ENCODE measurements at places on chromosomes 3 and 15. TPM values are rescaled to one million over a fixed set of nuclear protein-coding genes. Genes with fewer than 3 reads are reported as not detected.
A peak's percentile ranks its signal among the peaks of the same experiment; 100 is the strongest.

The ASTE1 gene
- total RNA-seq = 11.1 TPM

DNA sequence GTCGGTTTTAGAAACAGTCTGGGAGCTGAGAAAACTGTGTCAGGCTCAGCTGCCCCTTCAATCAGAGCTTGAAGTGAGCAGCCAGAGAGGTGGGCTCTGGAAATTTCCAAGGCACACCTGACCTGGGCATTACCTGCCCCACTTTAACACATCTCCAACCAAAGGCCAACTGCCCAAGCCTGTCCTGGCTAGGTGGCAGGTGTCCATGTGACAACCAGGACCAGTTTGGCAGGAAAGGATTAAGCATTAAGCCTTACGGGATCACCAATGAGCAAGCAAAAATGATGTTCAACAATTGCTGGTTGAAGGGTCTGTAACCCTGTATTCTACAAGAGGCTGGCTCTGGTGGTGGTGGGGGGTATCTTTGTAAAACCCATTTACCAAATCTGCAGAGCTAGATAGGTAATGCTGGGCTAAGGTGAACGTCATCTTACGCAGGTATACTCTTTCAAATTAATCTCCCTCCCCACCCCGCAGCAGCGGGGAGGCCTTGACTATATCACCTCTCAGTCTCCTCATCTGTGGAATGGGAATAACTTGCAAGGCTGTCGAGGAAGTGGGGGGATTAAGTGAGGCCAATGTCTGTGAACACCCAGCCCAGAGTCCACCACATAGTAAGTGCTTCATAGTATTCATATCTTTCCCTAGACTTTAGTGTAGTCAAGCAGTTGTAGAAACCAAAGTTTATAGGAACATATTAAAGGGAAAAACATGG lies 183.2 kb downstream of the MEGF11 start:
- no peak for DNase-seq

The CCR9 gene
- not detected for total RNA-seq

The SAMD7 gene
- not detected for total RNA-seq

GRCh38 chr3:34053626-34054025 lies 255.2 kb downstream of the PDCD6IP start:
- DNase-seq = no peak

DNA sequence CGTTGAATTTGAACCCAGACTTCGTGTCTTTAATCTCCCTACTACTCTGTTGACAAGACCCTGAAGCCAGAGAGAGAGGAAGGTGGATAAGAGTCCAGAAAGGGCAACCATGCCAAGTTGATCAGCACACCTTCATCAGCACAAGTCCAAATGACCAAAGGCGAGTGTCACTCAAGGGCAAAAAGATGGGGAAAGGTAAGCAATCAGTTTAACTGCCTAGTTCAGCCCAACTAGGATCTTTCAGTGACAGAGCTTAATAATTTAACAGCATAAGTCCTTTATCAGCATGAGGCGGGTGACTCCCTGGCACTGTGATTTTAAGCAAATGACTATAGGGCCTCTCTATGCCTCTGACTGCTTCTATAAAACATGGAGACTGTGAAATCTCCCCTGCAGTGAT lies 6.2 kb downstream of the SUCLG2 start:
- DNase-seq = no peak

The ZNF501 gene
- total RNA-seq = 6.1 TPM

The SUCNR1 gene
- total RNA-seq = 0.12 TPM

The POLQ gene
- 9.9 TPM for total RNA-seq

DNA sequence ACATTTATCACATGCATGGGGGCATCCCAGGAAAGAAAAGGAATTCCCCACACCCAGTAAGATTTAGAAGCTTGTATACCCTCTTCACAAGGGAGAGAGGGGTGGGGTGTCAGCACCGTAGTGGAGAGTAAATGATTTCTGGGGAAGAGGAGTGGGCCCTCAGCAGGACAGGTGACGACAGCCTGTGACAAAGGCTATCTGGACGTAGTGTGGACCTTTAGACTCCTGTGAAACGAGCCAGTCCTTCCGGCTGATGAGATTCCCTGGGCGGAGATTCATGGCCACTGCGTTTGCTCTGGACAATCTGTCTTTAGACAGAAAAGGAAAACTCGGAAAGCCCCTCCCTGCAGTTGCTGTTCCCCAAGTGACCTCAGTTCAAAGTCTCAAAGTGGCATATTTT lies 1.7 kb upstream of the FAM3D start:
- no peak for DNase-seq

- no peak for DNase-seq
Measured at GRCh38 chr15:99969261-99969920, 236.2 kb upstream of the LYSMD4 start.

The CCDC39 gene
- not detected for total RNA-seq

- no peak for DNase-seq
Measured at GRCh38 chr3:39287216-39288164, 7.7 kb upstream of the CX3CR1 start.

- DNase-seq = no peak
Measured at GRCh38 chr3:16546186-16547010, 32.9 kb upstream of the RFTN1 start.

DNA sequence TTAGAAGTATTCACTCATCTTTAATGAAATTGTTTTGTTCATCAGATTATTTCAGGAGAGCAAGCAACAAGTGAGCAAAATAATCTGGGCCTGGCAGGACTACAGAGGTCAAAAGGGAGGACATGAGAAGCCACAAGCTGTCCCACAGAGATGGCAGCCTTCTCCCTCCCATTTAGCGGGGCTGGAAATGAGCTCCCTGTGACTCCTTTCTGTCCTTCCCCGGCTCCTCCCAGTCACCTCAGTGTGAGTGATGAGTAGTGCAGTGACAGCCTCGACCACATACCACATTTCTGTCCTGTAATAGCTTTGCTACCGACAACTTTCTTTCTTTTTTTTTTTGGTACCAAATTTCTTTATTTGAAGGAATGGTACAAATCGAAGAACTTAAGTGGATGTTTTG lies 38.0 kb downstream of the RAB7A start:
- DNase-seq = peak; percentile 9

The GOLIM4 gene
- total RNA-seq = 57.0 TPM

DNA sequence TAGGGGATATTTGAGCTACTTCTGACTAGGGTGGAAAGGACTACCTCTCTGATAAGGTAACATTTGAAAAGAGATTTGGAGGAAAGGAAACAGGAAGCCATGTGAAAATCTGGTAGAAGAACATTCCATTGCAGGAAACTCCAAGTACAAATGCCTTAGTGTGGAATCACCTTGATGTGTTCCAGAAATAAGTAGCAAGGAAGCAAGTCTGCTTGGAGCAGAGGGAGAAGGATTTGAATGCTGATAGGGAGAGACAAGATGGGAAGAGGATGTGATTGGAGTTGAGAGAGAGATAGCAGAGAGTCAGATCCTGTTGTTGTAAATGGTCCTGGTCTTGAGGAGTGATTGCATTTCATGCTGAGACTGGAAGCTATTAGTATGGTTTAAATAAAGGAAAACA lies 335.1 kb upstream of the DCBLD2 start:
- no peak for DNase-seq

The UNC13C gene
- total RNA-seq = not detected

DNA sequence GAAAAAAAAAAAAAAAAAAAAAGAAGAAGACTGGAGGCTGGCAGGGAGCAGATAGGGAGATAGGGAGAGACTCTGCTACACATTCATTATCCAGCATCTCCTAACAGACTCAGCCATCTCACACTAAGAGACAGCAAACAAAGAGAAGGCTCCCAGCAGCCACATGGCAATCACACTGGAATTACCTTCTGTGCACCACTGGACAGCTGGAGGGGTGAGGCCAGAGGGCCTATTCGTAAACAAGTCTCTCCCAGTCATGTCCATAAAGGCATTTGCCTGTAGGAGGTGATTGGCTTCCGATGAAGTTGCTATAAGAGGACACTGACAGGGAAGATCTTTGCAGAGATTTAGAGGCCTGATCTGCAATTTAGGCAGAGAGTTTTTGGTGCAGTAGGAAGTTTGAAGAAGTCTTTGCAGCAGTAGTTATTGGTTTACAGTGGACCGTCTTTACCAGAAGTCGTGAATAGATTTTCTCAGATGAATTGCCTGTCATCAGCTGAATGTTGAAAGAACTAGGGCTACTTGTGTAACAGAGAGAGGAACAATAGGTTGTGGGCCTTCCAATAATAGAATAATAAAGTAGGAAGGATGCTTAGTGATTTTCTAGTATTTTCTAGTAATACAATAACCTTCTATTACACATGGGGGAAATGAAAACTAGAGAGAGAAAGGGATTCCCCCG lies 89.7 kb downstream of the TP63 start:
- peak; percentile 43 for DNase-seq

- peak; percentile 16 for DNase-seq
Measured at GRCh38 chr3:109132801-109133473, 3.6 kb upstream of the C3orf85 start.

DNA sequence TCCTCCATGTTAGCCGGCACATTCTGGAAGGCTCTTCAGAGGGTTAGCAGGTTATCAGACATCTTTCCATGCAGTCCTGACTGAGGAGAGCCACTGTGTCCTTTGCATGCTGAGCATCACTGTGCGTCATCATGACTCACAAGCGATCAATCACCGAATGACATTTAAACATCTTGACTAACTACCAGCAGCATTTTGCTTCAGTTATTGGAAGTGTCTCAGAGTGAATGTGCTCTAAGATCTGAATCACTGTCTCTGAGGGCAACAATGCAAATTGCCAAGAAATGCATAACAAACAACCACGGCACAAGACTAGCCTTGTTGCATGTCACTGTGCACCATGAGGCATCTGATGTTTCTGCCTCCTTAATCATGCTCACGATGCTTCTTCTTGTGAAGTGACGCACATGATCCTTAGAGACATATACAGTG lies 18.3 kb upstream of the ATP8B4 start:
- DNase-seq = peak; percentile 99

All from RPMI7951 (cell line).